T-helper 1 cell (primary cell): ENCODE measurements at places on chromosomes 5 and 9.

DNA sequence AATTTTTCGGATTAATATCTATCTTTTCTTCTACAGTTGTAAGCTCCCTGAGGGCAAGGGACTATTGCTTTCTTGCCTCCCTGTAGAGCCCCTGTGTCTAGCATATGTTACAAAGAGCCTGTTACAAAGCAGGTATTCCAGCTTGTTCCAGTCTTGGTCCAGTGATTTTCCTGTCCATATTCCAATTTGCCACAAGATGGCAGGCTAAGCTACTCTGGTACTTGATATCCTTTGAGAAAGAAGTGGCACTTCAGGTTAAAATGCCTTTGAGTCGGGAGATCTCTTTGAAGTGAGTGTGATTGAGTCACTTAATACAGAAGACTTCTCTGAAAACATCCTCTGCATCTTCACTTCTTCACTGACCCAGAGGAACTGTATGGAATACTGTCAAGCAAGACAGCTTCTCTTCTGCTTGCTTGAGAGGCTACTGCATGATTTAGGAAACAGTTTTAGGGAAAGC, 24.5 kb downstream of the CAVIN4 start:
- DNase-seq, result no peak

DNA sequence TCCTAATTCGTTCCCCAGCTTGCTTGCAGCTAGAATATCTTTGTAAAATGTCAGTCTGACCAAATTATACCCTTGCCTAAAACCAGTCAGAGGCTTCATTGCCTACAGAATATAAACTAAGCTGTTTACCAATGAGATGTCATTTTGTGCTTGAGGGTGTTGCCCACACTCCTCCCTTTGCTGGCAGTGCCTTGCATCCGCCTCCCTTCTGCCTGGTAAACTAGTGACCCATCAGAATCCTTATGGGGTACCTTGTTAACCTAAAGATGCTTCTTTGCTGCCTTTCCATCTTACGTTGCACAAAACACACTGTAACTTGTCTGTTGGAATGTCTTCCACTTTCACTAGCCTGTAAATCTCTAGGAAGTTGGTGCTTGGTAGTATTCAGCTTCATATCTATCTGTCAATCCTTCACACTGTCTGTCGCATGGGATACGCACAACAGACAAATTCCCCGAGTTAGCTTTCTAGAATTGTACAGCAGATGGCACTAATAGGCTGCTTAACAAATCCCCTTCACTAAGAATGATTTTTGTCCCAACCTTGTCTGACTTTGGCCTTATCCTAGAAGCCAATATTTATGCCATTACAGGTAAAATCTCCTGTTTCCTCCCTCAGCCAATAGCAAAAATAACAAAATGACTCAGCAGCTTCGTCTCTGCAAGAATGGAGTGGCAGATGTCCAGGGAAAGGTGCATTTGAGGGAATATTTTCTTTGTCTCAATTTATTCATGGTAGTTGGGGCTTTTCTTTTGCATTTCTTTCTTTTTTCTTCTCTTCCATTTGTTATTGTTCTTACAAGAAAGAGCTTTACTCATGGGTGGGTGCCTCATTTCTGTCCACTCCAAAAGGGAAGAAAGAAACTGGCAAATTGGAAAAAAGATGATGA, 3.0 kb downstream of the NUDT2 start:
- no peak for DNase-seq

DNA sequence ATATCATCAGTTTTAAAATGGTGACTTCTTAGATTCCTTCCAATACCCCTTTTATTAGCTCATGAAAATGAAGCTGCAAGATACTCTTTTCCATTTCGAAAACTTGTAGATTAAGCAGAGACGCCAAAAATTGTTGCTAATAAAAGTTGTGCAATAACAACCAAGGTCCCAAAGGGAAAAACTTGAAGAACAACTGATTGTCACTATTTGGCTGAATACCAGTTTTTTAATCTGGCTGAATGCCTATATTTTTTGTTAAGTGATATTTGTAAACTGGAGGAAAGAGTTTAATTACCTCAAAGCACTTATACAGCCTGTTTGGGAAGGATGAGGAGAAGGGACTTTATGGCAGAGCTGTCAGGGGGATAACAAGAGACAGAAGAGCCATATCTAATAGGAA, 14.6 kb downstream of the C5orf58 start:
- no peak for DNase-seq

DNA sequence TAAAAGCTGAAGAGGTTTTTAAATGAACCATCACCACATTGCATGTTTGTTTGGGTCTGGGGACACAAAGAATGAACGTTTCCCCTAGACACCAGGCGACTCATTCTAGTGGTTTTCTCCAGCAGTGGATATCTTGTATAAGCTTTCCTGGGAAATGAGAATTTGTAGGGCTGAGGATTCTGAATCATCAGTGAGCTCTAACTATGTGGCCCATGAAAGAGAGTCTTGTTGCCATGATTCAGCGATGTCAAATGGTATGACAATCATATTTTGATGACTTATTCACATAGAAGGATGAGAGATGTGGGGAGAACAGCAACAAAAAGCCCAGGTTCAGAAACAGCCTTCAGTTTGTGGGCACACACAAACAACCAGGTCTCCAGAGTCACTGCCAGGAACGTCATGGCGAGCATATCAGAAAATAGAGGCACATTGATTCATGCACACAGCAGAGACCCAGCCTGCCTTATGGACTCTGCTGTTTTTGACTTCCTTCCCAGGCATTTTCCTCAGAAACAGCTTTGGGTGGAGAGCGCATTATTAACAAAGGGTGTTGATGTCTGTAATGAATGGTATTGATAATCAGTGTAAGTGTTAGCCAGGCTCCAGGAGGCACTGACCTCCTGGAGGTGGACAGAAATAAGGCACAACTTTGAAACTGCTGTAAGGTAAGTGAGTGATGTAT, 13.3 kb downstream of the ZNF474 start:
- DNase-seq, result no peak

GRCh38 chr5:112975721-112976431, 722 bp upstream of the DCP2 start:
- no peak for DNase-seq

GRCh38 chr5:179829732-179830435, 9.2 kb downstream of the SQSTM1 start:
- DNase-seq, result no peak

- DNase-seq, result peak; percentile 77
Observed at GRCh38 chr5:95081500-95081960, 203.4 kb downstream of the MCTP1 start.

DNA sequence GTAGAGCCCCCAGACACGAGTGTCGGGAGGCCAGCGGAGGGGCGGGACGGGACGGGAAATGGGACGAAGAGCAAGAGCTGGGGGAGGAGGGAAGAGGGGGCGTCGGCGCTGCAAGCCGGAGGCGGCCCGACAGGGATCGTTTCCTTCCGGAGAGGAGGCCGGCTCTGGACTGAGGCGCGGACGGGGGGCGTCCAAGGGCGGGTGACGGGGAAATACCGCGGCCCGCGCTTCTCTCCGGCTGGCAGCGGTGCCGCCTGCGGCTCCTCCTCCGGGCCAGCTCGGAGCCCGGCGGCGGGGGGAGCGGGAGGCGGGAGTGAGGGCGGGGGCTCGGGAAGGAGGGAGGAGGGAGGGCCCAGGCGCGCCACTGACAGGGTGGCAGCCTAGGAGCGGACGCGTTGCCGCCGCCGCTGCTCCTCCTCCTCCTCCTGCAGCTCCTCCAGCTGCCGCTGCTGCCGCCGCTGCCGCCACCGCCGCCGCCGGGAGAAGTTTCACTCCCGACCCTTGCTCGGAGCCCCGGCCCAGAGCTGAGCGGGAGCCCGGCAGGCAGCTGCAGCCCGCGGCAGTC, at the start of gene CHSY3:
Gene CHSY3, plus strand, starts transcription at position 364 of the 565 bp plus-strand sequence.
- peak; percentile 53 for DNase-seq

DNA sequence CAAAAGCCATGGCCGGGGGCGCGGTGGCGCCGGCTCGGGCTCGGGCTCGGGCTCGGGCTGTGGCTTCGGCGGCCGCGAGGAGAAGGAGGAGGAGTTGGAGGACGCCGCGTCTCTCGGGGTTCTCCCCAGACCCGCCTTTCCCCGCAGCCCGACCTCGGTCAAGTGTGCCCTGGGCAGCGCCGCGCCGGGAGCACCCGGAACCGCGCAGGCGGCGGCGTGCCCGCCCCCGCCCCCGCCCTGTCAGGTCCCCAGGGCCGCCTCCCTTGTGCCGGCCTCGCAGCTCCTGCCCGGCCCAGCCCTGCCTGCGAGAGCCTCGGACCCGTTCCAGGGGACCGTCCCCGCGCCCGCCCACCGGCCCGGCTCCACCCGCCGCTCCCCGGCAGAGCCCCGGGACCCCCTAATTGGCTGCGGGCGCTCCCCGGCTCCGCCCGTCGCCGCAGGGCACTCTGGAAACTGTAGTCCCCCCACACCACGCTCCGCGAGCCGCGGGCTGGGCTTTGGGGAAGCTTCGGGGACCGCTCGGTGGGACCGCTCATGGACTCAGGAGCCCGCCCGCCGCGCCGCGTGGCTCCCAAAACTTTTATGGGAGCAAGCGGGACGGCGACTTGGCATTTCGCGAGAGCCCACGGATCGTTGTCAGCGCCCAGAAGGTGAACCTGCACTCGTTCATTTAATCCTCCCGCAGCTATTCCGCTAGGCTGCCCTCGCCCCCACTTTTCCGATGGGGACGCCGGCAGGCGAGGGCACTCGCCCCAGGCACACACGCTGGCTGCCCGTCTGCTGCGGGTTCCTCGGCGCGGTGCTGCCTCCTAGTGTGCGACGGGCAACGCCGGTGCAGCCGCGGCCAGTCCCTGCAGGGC, at the start of gene STK10:
Gene STK10, minus strand, starts transcription at position 192 of the 860 bp plus-strand sequence. Its CDS starts 182 bp downstream, at position 10.
- DNase-seq, result peak; percentile 86

DNA sequence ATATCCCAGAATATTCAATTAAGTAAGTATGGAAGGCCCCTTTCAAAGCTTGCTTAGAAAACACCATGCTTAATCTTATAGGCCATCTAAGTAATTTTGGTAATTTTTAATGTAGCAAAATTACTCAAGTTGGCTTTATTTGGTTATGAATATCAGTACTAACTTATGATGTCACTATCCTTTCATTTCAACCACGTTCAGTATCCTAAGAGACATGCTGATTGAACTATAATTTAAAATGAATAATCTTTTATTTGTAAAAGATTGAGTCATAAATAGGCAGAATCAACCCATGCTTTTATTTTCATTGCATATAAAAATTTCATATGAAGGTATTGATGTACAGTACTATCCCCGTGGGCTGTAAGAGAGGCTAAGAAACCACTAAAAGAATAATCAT, 386.9 kb downstream of the RAB3C start:
- no peak for DNase-seq

DNA sequence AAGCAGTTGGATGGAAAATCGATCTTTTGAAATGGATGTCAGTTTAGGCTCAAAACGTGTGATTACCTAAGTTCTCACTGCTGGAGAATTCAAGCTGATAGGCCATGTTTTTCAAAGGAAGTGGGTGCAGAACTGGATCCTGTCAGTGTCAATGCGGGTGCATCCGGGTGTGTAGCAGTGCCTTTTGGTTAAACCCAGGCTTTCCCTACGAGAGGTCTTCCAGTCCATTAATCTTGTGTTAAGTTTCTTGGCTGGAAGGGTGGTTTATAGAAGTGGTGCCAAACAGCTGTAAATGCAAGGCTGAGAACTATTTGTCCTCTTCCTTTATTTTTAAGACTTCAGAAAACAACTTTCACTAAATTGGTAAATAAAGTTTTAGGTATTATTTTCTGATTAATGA, 71.9 kb downstream of the DAPK1 start:
- no peak for DNase-seq

GRCh38 chr9:82105729-82106128, 117.2 kb downstream of the SPATA31D1 start:
- DNase-seq, result no peak
